ENCODE measurements at places on chromosomes 7 and 10.

DNA sequence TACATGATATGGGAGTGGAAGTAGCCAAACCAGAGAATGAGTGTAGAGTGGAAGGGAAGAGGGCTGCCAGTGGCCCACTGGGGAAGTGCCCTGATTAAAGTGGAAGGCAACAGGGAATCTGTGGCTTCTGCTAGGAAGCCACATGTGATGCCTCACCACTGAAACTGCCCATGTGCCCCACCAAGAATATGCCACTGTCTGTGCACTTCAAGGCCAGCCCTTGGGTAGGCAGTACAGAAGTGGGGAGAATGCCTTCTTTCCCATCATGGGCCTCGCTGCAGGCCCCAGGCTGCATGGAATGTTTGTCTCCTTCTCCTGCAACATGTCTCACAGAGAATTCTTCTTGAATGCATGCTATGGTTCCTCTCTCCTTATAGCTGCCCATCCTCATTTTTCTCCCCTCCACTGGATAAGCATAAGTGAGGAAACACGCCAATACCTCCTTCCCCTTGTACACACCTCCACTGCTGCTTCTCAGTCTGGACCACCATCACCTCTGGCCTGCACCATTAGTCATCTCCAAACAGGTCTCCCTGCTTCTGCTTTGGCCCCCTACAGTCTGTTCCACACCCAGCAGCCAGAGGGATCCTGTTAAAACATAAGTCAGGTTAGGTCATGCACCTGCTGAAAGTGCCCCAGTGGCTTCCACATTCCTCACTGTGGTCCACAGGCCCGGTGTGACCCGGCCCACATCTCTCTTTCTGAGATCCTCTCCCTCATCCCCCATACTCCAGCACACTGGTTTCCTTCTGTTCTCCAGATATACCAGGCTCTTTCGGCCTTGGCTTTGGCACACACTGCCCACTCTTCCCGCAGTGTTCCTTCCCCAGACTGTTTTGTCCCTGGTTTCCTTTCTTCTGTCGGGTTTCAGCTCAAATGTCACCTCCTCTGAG, 37.1 kb downstream of the SNX10 start:
- no peak for DNase-seq

DNA sequence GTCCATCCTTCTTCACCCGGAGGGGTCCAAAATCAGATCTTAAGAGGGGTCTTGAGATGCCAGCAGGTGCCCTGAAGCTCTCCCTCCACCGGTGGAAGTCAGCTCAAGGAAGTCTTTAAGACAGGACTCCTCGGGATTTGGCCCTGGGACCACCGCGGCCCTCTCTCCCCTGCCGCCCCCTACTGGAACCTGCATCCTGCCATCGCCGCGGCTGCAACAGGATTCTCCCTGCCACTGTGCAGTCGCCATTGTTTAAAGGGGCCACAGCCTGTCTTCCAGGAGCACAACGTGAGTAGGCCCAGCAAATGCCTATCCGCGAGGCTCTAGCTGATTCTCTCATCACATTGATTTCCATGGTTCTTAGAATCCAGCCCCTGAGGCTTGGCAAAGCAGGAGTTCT, 324.3 kb downstream of the ZNF716 start:
- no peak for DNase-seq

DNA sequence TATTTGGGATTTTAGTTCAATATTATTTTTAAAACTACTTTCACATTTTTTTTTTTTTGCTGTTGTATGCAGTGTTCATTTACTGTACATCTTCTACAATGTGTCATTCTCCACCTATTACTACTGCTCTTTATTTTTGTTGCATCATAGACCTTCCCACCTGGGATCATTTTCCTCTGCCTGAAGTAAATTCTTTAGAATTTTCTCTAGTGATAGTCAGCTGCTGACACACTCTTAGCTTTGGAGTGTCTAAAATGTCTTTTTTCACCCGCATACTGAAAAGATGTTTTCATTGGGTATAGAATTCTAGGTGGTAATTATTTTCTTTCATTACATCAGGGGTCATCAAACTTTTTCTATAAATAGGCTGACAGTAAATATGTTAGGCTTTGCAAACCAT, 30.5 kb downstream of the CFAP43 start:
- no peak for DNase-seq

DNA sequence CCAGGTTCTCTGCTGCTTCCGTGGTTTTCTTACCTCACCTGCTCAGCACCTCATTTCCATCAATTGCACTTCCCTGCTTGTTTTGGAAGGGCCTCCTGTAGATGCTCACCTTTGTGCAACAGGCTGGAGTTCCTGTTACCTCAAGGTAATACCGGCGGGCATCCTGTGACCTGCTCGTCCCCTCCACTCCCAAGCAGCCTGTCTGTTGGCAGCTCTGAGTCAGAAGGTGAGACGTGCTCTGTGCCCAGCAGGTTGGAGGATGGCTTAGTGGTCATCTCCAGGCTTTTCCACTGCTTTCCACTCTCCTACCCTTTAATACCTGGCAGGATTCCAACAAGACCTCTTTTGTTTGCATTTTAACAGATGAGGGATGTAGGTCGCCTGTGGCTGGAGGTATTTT, 86.0 kb downstream of the CAMK1D start:
- no peak for DNase-seq

GRCh38 chr7:35727571-35727970, 32.6 kb upstream of the HERPUD2 start:
- DNase-seq, result no peak

DNA sequence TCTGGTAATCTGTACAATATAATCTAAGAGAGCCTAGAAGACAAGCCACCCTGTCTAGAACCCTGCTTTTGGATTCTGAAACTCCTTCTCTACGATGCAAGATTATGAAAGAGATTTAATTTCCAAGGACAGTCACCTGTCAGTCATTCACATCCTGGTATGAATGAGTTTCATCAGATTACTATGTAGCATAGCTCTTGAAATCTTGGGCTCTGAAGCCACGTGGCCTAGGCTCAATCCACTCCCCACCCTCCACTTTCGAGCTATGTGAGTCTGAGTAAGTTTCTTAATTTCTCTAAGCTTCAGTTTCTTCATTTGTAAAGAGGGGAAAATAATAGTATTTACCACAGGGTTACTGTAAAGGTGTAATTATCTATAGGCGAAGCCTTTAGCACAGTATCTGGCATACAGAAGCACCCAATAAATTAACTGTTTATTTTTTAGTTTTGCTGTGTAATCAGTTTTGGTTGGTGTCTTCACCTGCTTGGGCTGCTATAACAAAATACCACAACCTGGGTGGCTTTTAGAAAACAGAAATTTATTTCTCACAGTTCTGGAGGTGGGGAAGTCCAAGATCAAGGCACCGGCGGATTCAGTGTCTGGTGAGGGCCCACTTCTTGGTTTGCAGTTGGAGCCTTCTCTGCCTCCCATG, 71.3 kb downstream of the MYOF start:
- DNase-seq, result no peak

GRCh38 chr10:72898616-72899015, 5.1 kb downstream of the OIT3 start:
- DNase-seq, result no peak

DNA sequence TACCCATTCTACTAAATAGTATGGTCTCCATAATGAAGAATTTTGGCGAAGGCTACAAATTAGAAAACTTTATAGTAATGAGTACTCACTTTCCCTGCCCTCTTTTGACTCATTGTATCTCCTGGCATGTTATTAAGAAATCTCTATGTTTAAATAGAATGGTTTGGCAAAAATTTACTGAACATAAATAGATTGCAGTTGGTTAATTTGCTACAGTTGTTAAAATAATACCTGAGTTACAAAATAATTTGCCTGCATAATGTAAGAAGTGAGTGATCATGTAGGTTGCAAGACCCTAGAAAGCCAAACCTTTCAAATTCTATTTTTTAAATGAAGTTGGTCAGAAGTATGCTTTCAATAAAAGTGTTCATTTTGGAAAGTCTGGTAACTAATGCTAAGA, 176.8 kb upstream of the AHR start:
- DNase-seq, result no peak

GRCh38 chr10:123496996-123497660, 169.0 kb upstream of the GPR26 start:
- DNase-seq, result no peak

- DNase-seq, result no peak
Measured at GRCh38 chr10:110414548-110415309, 83.0 kb upstream of the DUSP5 start.

- peak; percentile 84 for DNase-seq
Measured at GRCh38 chr7:150322833-150323681, at the start of the genes ACTR3C and LRRC61. ACTR3C (minus strand) TSS chr7:150323545; CDS start chr7:150295296, 28,249 bp downstream. LRRC61 (plus strand) TSS chr7:150323355; CDS start chr7:150336862, 13,507 bp downstream.

DNA sequence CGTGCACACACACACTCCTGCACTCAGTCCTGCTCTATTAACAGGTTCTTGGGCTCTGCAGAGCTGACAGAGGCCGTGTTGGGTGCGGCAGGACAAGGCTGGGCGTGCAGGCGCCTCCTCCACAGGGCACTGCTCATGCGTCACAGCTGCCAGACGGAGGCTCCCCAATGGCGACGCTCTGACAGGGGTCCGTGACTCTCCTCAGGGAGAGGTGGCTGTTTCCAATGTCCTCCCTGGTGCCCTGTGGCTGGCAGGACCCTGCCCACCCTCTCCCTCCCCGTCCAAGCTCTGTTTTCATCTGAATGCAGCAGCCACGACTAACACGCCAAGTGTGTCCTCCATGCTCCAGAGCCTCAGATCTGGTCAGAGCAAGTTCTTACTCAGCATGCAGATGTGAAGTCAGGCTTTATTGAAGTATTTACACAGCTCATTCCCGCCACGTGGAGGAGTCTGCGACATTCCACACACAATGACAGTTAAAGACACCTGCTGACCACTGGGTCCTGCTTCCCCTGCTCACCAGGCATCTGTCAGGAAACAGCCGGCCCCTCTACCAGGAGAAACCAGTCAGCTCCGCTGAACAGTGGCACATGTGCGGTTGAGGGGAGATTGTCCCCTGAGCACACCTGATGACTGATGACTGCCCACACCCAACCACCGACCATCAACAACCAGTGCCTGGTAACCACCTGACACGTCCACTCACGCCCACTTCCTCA, 116.7 kb downstream of the VIPR2 start:
- no peak for DNase-seq

DNA sequence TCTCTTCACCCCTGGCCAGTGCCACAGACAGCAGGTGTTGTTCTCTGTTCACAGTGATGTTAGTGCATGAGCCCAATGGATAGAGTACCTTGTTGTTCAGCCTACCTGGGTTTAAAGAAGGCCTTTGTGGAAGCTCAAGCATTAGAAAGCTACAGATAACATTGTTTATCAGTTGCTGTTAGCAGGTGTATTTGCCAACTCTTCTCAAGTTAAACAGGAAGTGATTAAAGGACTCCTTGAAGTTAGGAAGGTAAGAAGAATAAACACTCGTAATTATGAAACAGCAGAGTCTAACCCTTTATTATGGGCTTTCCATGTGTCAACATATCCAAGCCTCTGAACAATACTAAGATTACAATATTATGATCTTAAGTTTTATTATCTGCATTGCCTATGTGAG, 25.9 kb downstream of the RGR start:
- no peak for DNase-seq

- no peak for DNase-seq
Measured at GRCh38 chr7:22712999-22713398, 14.0 kb upstream of the IL6 start.

GRCh38 chr7:1460821-1461645, 1.8 kb upstream of the MICALL2 start:
- DNase-seq, result peak; percentile 96

GRCh38 chr10:62870866-62871265, 54.7 kb upstream of the EGR2 start:
- no peak for DNase-seq

DNA sequence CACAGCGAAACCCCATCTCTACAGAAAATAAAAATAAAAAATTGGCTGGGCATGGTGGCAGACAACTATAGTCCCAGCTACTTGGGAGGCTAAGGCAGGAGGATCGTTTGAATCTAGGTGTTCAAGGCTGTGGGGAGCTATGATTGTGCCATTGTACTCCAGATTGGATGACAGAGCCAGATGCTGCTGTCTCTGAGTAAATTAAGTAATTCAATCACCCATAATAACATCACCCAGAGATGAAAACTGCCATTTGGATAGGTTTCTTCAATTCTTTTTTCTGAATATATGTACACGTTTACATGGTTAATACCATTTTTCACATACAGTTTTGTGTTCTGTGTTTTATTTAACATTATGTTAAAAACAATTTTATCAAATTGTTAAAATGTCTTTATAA, 79.3 kb downstream of the WIPF3 start:
- no peak for DNase-seq

GRCh38 chr10:120012566-120012965, 120.0 kb downstream of the SEC23IP start:
- DNase-seq, result no peak

DNA sequence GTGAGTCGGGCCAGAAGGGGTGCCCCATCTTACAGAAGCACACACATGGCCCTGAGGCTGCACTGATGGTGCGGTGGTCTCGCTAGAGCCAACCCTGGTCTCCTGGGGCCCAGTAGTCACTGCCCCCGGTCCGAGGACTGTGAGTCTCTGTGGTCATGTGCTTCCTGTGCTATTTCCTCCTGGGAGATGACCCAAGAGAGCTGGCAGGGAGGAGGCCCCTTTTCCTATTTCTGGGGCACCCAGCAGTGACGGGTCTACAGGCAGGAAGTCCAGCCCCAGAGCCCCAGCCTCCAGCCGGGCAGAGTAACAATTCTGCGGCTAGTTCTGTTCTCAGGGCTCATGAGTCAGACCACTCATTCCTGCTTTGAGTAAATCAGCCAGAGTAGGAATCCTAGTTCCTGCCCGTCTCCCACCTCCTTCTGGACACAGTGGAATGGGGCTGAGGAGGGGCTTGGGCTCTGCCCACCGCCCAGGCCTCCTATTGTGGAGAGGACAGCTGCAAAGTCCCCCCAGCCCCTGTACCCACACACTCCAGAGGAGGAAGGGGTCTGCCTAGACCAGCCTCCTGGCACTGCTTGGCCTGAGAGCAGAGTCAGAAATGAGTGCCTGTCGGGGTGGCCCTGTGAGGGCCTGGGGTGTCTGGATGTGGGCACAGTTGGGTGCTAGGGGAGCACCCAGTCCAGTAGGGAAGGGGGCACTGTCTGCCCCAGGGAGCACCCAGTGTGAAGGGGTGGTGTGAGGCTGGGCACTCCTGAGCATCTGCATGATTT, 80.5 kb upstream of the PPIF start:
- no peak for DNase-seq

- no peak for DNase-seq
Measured at GRCh38 chr7:29013082-29013695, 55.1 kb upstream of the TRIL start.

DNA sequence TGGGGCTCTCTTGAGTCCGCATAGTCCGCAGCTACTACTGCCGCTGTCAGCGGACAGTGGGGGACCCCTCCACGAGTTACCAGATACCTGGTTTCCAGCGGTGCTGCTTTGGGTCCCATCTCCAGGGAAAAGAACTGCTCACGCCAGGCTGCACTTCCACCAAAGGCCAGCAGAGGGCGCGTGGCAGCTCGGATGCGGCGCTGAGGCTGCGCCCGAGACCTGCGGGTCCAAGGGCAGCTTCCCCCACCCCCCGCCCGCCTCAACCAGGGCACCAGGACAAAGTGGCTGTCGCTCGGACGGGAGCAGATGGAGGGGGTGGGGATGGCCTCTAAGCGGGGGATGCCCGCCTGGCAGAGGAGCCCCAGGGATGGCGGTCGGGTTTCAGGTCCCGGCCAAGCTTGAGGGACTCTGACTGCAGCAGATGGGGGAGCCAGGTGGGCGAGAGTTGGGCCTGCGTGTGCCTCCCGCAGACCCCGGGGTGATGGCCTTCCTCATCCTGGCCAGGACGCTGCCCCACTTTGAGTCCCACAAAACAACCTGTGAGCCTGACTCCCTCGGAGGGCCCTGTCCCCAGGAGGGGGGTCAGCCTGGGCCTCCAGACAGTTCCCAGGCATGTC, 23.8 kb upstream of the ZNF735 start:
- DNase-seq, result peak; percentile 23

- no peak for DNase-seq
Measured at GRCh38 chr10:24209432-24209771, 464 bp downstream of the KIAA1217 start.

Measured in OCI-M1 (cell line).